Right atrium auricular region (tissue), 2 donors: ENCODE measurements at places on chromosomes 13 and 19. TPM values are rescaled to one million over a fixed set of nuclear protein-coding genes. Genes with fewer than 3 reads are reported as not detected.

NR1H2 gene
- total RNA-seq = 97.0 TPM

SULT2A1 gene
- total RNA-seq = not detected

- no peak for DNase-seq
Observed at GRCh38 chr19:50478901-50479715, 2.5 kb upstream of the GARIN5A start.

DNA sequence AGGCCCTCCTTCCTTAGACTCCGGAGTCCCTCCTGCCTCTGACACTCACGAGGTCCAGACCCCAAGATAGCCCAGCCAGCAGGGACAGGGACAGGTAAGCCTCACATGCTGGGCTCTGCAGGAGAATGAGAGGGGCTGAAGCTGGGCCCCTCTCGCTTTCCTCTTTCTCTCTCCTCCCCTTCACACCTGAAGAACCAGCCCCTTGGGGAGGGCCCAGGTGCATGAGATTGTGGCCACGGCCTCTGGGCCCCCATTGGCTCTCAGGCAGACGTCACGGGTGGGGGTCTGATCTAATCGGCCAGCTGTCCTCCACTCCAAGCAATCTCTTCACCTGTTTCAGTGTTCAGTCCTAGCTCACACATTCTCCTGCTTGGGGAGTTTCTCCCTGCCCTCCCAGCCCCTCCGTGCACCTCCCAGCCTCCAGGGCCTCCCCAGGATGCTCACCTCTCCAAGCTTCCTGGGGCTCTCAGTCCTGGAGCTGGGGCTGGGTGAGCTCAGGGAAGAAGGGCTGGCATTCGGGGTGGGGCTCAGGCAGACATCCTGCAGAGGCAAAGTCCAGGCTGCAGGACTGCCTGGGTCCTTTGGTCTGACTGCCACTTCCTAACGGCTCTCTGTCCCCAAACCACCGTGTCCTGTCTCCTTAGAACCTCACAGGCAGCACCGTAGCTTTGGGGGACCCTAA is 2.8 kb downstream of the TMEM150B start:
- DNase-seq = no peak

EEF1AKMT1 gene
- 12.5 TPM for total RNA-seq

- no peak for DNase-seq
Observed at GRCh38 chr13:99913167-99913566, 58.4 kb downstream of the ZIC5 start.

ZNF837 gene
- 1.3 TPM for total RNA-seq

UBE2L5 gene
- not detected for total RNA-seq

GRCh38 chr13:35411059-35411744 is 65.3 kb downstream of the MAB21L1 start:
- DNase-seq = no peak

LSR gene
- 20.1 TPM for total RNA-seq

F7 gene
- total RNA-seq = not detected

DNA sequence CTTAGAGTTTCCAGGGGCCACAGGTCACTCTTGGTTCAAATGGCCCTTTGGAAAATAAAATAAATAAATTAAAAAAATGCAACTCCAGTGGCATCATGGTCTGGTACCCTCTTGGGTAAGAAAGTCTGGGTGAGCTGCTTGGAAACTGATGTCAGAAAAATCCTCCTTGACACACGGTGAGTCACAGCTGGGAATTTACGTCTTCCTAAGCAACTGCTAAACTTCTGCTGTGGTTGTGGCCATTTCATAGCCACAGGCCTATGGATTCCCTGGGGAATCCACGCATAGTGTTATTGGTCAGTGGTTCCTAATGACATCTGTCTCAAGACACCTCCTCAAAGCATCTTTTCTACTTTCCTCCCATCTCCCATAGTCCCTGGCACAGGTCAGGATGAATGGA is 220.8 kb downstream of the COG6 start:
- DNase-seq = no peak

OLFM2 gene
- total RNA-seq = 3.5 TPM

ODAD3 gene
- total RNA-seq = 0.22 TPM

GRCh38 chr19:28449803-28450202 is 763.1 kb downstream of the UQCRFS1 start:
- DNase-seq = no peak

GRCh38 chr13:82116422-82116989 is 1765.8 kb downstream of the SLITRK1 start:
- DNase-seq = no peak

- no peak for DNase-seq
Observed at GRCh38 chr19:14006766-14007562, 844 bp upstream of the RFX1 start.

DNA sequence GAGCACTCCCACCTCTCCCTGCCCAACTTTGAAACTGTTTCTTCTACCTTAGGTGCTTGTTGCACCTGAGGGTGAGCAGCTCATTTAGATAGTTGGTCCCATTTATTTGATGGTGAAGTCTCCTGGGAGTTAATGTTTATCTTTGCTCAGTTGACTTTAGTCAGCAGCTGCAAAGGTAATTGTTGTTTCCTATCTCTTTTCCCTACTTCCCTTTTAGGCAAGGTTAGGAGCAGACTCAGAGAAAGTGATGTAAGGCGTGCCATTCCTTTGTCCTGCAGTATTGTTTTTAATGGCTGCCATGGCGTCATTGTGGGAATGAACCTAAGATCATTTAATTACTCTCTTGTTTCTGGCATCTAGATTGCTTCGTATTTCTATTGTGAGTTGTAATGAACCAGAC is 11.6 kb downstream of the AKAP11 start:
- no peak for DNase-seq

DNA sequence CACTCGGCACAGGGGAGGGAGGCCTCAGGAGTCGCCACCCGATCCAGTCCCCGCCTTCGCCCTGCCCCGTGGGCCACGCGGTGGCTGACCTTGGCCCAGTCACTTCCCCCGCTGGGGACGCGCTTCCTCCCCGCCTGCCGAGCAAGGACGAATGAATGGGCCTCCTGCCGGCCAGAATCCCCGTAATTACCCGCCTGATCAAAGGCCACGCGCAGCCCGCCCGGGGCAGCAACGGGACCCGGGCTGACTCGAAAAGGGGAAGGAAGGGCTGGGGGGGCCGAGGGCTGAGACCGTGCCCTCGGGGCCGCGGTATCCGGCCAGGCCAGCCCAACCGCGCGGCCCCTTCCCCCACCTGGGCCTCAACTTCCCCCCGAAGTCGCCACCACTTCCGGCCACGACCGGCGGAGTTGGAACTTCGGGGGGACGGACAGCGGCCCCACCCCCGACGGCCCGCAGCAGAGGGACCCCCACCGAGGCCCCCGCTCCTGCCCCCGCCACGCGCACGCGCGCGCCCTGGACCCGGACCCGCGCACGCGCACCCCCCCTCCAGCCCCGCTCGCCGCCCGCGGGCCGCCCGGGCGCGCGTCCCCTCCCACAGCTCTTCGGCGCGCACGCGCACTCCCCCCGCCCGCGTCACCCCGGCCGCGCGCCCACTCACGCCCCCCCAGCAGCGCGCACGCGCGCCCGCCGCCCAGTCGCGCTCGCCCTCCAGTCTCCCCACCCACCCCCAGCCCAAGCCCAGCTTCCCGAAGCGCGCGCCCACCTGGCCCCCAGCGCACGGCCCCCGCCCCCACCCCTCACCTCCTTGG is 520 bp downstream of the ZNF787 start:
- DNase-seq = peak; percentile 84

GRCh38 chr19:49808711-49809159 is 4.4 kb downstream of the FUZ start:
- peak; percentile 95 for DNase-seq

VSTM2B gene
- not detected for total RNA-seq

- DNase-seq = no peak
Observed at GRCh38 chr19:38850976-38851621, 1.3 kb upstream of the HNRNPL start.

CCDC61 gene
- total RNA-seq = 7.8 TPM

ZNF541 gene
- total RNA-seq = 0.20 TPM

FAM124A gene
- 8.0 TPM for total RNA-seq

PEAK3 gene
- total RNA-seq = 1.9 TPM

- no peak for DNase-seq
Observed at GRCh38 chr13:111480976-111481375, 160.5 kb downstream of the TEX29 start.

HNRNPM gene
- total RNA-seq = 51.0 TPM

KCNN4 gene
- 1.3 TPM for total RNA-seq

- DNase-seq = no peak
Observed at GRCh38 chr13:22214184-22214583, 543.3 kb downstream of the FGF9 start.

DNA sequence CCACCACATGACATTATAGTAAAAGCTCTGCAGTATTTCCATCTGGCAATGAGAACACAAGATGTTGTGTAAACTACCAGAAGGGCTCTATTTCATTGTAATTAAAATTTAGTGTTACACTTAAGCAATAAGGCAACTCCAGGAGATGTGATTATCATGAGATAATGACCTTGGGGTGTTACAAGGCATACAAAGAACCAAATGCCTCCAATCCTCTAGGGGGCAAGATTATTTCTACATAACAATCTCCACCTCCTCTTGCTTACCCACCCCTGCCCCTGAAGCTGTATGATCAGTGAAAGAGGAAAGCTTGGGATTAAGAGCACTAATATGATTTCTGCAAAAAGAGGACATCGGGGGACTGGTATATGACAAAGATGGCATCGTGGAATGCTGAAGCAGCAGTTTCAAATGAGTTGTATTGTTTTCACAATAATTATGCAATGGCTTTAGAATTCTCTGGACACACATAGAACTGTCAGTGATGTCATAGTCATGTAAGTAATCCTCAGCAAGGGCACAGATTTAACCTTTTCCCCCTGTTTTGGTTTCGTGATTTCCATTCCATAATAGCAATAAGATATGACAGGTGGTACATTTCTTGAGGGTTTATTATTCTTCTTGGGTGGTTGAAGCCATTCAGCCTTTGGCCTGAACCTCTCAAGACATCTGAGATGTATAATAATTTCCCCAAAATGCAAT is 295.3 kb downstream of the MZT1 start:
- DNase-seq = no peak

GRCh38 chr13:45681113-45681512 is 21.0 kb upstream of the CBY2 start:
- DNase-seq = no peak

IGFL3 gene
- not detected for total RNA-seq

DNA sequence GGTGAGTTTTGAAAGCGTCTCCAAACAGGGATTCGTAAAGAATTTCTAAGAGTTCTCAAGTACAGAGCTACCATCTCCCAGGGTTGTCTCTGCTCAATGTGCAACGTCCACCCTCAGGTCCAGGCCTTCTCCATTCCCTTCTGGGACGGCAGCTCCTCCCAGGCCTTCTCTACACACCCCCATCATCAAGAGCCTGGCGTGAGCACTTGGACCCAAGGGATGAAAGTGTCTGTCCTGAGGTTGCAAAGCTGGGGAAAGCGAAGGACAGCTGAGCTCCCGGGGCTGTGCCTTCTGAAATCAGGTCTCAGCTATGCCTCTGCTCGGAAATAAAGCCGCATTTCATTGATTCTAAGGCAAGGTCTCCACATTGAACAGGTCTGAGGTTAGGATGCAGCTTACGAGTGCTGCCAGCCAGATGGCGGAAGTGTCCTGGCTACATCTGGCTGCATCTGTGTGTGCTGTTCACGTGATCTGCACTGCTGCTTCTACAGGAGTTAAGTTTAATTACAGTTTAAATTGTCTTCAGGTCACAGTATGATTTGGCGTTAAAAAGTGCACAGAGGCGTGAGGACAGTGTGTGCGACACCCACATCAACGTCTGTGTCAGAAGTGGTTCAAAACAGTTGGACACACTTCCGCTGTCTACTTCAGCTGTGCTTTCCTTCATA is 27.0 kb upstream of the MIER2 start:
- DNase-seq = no peak

SLITRK6 gene
- total RNA-seq = 0.82 TPM

IFI30 gene
- 8.1 TPM for total RNA-seq

- DNase-seq = no peak
Observed at GRCh38 chr13:86085890-86086289, 286.7 kb upstream of the SLITRK6 start.

GRCh38 chr13:60139272-60139671 is 24.5 kb downstream of the DIAPH3 start:
- no peak for DNase-seq

SWSAP1 gene
- 1.5 TPM for total RNA-seq

DNA sequence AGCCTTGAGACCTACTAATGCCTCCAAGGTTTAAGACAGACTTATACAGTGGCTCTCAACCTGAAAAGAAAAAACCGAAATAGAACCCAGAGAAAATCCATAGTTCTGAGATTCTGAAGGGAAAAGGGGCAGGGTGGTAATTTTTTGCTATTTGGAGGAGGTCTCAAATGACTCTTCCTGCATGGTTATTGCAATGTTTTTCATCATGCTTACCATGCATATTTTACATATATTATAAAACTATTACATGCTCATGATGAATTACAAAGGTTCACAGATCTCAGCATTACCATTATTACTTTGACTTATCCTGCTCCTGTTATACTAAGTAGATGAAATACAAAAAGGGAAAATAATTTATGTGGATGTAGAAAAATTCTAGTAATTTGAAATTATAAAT is 47.6 kb downstream of the N4BP2L2 start:
- DNase-seq = no peak

- no peak for DNase-seq
Observed at GRCh38 chr13:97491452-97491851, 57.5 kb downstream of the RAP2A start.
